OCI-LY7 (cell line): ENCODE measurements at places on chromosomes 11 and 22. TPM values are rescaled to one million over a fixed set of nuclear protein-coding genes. Genes with fewer than 3 reads are reported as not detected.

DNA sequence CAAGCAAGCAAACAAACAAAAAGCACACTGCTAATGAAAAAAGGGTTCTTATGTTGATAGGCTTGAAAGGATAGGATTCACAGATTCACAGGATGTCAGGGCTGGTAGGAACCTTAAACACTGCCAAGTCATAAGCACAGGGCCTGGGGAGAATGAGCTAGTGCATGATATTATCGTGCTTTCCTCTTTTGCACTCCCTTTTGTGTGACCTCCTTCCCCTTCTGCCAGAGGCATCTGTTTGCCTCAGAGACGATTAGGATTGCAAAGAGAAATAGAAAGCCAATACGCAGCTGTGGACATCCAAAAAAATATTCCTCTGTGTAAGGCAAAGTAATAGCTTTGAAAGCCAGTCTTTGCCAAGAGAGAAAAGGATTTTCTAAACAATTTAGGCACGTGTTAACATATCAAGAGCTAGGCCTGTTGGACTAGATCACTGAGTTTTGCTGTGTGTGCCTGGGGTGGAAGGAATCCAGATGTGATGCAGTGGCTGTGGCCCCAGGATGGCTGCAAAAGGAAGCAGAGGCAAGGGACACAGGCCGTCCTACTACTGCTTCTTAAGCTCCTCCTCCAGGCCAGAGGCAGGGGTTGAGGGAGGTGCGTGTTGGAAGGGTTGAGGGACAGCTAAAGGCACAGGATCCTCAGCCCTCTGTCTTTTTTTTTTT is 30.6 kb downstream of the MCHR1 start:
- DNase-seq, result no peak

- DNase-seq, result no peak
Observed at GRCh38 chr11:134250675-134251074, 2.5 kb downstream of the THYN1 start.

- no peak for DNase-seq
Observed at GRCh38 chr11:34680918-34681586, 60.2 kb downstream of the EHF start.

- no peak for DNase-seq
Observed at GRCh38 chr22:23458663-23459541, 121.2 kb downstream of the IGLL1 start.

GRCh38 chr22:37199760-37200108 is 11.7 kb upstream of the C1QTNF6 start:
- no peak for DNase-seq

- DNase-seq, result no peak
Observed at GRCh38 chr11:12196308-12196707, 85.9 kb downstream of the MICAL2 start.

GRCh38 chr22:42581762-42582716 is 28.3 kb downstream of the SERHL2 start:
- peak; percentile 89 for DNase-seq

- DNase-seq, result no peak
Observed at GRCh38 chr11:46285594-46286033, 8.2 kb downstream of the CREB3L1 start.

DNA sequence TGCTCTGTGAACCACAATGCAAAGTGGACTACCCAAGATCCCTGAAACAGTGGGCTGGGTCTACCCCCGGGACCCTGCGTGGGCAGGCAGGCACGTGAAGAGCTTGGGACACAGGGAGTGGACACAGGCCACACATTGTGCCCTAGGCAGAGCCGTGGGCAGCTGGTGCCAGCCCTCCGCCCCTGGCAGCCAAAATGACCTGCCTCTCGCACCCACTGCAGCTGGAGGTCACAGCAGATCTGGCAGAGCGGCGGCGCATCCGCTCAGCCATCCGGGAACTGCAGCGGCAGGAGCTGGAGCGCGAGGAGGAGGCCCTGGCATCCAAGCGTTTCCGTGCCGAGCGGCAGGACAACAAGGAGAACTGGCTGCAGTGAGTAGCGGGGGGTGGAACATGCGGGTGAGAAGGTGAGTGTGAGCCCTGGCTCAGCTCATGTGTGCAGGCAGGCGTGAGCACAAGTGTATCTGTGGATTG is 6.7 kb downstream of the SMTN start:
- DNase-seq, result no peak

GRCh38 chr22:24737582-24737981 is 36.9 kb downstream of the PIWIL3 start:
- no peak for DNase-seq

GRCh38 chr11:14141676-14142075 is 179.2 kb downstream of the SPON1 start:
- no peak for DNase-seq

GRCh38 chr22:30459181-30460052 is 12.4 kb downstream of the SEC14L3 start:
- peak; percentile 20 for DNase-seq

- no peak for DNase-seq
Observed at GRCh38 chr11:4464216-4465159, 15.4 kb downstream of the OR52K2 start.

DNA sequence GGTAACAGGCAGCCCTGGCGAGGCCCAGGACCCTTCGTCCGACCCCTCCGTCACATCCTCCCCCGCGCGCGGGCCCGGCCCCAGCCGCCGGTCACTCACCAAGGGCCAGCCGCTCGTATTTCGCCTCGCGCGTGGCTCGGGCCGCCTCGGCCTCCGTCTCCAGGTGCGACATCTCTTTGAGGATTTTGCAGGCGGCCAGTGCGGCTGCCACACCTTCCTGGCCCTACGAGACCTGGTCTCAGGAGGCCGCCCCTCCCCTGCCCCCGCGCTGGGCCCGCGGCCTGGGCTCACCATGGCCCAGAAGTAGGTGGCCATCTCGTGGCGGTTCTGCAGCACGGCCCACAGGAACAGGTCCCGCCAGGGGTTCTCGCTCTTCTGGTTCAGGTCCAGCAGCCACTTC is 14.1 kb downstream of the TSSC4 start:
- no peak for DNase-seq

DNA sequence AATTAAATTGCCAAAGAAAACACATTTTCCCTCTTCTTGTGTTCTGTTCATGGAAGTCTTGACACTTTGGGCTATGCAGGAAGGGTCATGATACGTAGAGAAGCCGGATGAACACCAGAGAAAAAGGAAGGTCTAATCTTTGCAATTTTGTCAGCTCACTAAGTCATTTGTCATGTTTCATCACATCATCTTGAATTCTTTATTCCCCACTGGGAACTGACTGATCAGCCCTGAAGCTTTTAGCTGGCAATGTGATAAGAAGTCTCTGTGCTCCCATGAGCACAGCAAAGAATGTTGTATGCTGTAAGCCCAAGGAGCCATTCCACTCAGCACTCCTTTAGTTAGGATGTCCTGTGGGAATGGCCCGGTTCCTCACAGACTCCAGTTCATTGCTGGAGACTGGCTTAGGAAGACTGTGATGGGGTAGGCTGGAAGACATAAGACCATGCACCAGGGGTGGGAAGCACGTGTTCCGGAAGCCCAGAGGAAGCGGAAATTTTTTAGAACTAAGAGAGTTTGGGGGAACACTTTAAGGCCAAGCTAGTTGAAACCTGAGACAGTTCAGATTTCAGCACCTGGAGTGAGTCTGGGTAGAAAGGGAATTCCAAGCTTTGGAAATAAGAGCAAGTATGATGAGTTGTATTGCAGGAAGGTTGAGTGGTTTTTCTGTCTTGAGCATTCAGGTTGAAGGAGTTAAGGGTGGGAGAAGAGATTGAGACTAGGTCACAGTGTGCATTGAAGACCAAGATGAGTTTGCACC is 306.7 kb upstream of the MTNR1B start:
- no peak for DNase-seq

DNA sequence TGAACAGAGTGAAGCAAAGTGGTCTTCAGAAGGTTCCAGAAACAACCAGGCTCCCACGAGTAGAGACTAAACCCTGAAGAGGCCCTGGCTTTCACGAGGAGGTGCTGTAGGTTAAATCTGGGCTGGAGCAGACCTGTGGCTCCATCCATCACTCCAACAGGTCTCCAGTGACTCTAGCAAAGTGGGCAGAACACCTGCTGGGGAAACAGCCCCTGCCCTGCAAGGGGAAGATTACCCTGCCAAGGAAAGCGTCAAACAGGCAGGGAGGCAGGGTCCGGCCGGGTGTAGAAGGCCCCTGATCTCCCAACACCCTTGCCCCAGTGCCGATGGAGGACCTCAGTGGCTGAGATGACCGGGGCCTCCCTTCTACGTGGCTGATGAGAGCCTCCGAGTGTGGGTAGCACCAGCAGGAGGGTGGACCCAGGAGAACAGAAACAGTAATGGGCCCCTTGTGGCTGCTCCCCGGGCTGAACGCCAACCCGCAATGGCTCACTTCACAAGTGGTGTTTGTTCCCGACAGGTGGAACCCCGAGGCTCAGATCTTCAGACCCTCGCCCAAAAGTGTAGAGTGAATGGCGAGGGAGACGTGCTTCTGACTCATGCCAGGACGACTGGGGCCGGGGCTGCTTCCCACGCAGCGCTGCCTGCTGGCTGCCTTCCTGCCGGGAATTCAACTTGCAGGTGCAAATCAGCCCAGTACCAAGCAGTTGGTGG is 112.0 kb downstream of the SHANK2 start:
- DNase-seq, result no peak

DNA sequence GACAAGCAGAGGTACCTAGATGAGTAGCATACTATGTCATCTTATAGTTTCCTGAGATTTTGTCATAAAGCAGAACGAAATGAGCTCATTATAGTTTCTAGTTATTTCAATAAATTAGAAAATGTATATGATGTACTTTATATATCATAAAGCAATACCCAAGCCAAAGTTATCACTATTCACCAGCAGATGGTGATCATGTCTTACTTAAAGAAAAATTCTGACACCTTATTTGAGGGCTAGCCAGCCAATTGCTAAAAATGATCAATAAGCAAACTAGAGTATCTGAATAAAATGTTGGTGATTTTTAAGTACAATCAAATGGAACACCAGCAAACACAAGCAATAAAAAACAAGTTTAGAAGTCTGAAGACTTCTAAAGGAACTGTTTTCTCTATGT is 44.1 kb downstream of the RSF1 start:
- peak; percentile 32 for DNase-seq

DNA sequence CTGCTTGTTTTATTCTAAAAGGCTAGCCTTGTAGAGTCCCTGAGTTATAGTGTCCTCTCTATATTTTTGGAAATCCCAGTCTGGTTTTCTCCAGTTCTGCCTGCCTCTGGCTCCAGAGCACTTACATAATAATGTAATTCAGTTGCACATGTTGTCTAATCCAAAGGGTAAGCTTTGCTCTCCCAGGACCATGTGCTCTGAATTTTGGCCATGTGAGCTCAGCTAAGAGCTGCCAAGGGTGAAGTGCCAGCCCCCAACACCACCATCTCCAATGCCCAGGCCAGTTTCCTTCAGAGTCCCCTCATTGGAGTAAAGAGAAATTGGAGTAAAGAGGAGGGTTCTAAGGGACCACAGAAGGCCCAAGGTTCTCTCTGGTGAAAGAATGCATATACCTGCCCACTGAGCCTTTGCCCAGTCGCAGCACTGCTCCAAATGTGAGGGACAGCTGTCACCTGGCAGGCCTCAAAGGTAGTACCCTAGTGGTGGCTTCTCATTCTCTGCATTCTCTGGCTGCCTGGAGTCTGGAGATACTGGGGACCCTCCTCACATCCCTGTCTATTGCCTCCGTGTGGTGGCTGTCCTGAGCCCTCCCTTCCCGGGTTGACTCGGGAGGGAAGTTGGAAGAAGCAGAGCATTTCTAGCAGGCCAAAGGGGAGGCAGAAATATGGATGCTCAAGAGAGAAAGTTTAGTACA is 4.9 kb downstream of the CRY2 start:
- DNase-seq, result no peak

GRCh38 chr11:85187992-85188391 is 439.2 kb downstream of the DLG2 start:
- DNase-seq, result no peak

GRCh38 chr11:102345904-102346303 is 1.1 kb upstream of the BIRC2 start:
- DNase-seq, result no peak

- DNase-seq, result no peak
Observed at GRCh38 chr11:12199231-12199948, 89.0 kb downstream of the MICAL2 start.

- DNase-seq, result no peak
Observed at GRCh38 chr11:32029721-32030120, 61.2 kb upstream of the RCN1 start.

DNA sequence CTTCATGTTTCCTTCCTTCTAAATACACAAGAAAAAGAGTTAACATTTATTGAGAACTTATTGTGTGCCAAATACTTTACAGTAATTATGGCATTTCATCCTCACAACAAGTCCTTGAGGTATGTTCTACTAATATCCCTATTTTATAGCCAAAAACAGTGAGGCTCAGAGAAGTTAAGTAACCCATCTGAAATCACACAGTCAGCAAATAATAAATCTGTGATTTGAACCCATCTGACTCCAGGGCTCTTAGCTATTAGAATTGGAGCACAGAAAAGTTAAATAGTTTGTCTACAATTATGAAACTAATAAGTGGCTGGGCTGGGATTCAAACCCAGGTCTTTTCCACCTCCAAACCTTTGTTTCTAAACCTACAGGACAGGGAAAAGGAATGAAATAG is 36.5 kb upstream of the MYOD1 start:
- DNase-seq, result no peak

- DNase-seq, result no peak
Observed at GRCh38 chr11:124123622-124124021, 8.4 kb downstream of the VWA5A start.

- no peak for DNase-seq
Observed at GRCh38 chr11:117488996-117489952, 161.6 kb downstream of the CEP164 start.

DNA sequence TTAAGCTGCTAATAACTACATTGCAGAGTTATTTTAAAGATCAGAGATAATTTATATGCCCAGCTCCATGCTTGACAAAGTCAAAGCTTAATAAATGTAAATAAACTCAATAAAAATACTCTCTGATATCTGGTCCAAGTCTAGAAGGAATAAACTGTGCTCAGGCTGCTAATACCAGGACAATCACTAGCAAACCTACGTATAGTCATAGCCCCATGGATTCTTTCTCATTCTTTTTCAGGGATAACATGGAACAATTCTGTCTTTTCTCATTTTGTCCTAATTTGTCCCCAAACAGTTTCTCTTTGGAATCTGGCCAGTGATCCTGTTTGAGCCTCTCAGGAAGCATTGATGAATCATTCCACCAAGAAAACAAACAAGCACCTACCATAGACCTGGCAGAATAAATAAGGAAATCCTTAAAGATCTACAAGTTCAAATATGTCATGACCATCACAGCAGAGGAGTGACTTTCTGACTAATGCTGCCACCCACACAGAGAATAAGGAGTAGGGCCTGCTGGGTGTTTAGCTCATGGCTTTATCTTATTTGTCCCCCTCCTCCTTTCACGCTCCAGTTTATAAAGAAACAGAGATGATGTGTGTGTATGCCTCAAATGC is 14.1 kb upstream of the B3GNT6 start:
- no peak for DNase-seq

- no peak for DNase-seq
Observed at GRCh38 chr22:45828841-45829240, 148.1 kb downstream of the WNT7B start.

GRCh38 chr22:17412232-17412631 is 43.0 kb downstream of the CECR2 start:
- DNase-seq, result no peak

OR51E1 gene
- total RNA-seq, result not detected in 2 replicates

CCDC116 gene
- total RNA-seq, result 3.1 and 3.5 TPM in 2 replicates

GPR83 gene
- 0.10 TPM in 1 of 2 replicates, not detected in the other for total RNA-seq

C22orf42 gene
- not detected in 2 replicates for total RNA-seq

CEND1 gene
- total RNA-seq, result 25.6 and 32.5 TPM in 2 replicates

SPON1 gene
- total RNA-seq, result not detected in 2 replicates
